ENCODE measurements at places on chromosomes 5 and 9.
A peak's percentile ranks its signal among the peaks of the same experiment; 100 is the strongest.

DNA sequence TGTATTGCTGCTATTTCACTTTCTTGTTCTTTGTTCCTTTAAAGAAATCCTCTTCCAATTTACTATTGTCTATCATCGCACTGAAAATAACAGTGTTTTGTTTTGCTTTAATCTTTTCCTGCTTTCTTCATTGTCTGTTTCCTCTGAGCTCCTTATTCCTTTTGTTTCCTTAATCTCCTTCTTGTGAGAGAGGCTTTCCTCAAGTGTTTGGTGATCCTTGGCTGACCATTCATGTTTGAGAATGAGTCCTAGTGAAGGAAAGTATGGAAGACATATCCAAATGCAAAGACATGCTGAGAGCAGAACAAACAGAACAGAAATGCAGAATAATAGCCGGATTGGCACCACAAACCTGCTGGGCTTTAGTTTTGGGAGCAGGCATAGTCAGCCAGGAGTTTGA, 42.0 kb upstream of the ENTREP1 start:
- no peak for DNase-seq

GRCh38 chr9:93576258-93577077, at the start of gene PHF2:
Gene PHF2, plus strand, starts transcription at chr9:93576584. Its CDS starts 190 bp downstream, at chr9:93576774.
- DNase-seq = no peak

GRCh38 chr5:55538661-55539060, 3.9 kb upstream of the PLPP1 start:
- DNase-seq = no peak

- peak; percentile 4 for DNase-seq
Measured at GRCh38 chr5:174724484-174725260, at the start of gene MSX2. Gene MSX2, plus strand, starts transcription at chr5:174724582. Its CDS starts 78 bp downstream, at chr5:174724660.

DNA sequence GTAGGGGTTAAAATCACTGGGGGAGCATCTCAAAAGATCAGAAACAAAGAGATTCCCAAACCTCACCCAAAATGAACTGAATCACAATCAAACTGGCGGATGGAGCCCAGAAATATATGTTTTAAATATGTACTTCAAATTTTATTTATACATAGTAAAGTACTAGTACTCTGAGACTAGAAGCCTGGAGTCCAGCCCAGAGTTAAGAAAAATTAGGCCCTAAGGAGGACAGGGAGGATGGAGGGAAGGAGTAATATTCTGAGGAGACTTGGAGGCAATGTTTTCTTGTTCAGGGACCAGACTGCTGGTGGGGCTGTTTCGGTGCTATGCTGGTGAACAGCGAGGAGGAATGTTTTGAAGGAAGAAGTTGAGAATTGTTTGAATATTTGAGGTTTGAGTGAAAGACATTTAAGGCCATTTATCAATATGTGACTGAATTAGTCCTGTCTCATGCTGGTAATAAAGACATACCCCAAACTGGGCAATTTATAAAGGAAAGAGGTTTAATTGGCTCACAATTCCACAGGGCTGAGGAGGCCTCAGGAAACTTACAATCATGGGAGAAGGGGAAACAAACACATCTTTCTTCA, 552.4 kb upstream of the DAB2 start:
- DNase-seq = no peak

- no peak for DNase-seq
Measured at GRCh38 chr5:20340126-20340525, 352.1 kb upstream of the CDH18 start.

GRCh38 chr5:143403334-143403592, 223 bp downstream of the NR3C1 start:
- DNase-seq = no peak

DNA sequence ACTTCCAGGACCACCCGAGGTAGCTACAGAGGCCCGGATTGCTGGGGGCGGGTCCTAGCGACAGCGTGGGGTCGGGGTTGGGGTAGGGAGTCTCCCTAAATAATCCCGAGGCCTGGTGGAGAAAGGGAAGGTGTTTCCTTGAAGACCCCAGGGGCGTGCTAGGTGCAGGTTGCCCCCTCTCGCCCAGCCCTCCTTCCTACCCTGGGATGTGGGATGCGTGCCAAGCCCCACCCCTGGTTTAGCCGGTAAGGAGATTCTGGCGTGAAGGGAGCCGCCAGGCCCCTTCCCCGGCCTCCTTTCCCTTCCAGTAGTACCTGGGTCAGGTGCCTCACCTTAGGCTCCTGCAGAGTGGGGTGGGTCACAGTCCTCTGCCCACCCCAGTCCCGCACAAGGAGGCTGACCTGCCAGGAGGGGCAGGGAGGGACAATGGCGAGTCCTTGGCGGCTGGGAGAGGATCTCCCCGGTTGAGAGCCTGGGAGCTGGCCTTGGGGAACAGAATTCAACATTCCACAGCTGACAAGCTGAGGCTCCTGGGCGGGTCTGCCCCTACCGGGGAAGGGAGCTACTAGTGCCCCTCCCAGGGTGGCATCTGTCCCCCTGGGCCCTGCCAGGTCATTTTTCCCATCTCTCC, 674 bp downstream of the TSPAN17 start:
- DNase-seq = no peak

GRCh38 chr9:16712787-16713186, 157.7 kb downstream of the BNC2 start:
- DNase-seq = no peak

DNA sequence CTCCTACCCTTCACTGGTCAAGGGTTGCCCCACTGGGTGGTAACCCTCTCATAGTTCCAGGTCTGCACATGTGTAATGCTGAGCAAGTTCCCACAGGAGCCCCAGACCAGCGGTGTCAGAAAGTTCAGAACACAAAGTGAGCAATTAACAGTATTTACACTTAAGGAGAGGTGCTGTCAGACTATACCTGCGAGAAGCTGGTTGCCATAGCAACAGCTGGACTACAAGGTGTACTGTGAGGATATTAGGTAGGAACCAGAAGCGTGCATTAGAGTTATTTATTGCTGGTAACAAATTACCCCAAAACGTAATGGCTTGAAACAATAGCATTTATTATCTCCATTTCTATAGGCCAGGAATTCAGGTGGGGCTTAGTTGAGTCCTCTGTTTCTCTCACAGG, 317.0 kb upstream of the RPS23 start:
- no peak for DNase-seq

DNA sequence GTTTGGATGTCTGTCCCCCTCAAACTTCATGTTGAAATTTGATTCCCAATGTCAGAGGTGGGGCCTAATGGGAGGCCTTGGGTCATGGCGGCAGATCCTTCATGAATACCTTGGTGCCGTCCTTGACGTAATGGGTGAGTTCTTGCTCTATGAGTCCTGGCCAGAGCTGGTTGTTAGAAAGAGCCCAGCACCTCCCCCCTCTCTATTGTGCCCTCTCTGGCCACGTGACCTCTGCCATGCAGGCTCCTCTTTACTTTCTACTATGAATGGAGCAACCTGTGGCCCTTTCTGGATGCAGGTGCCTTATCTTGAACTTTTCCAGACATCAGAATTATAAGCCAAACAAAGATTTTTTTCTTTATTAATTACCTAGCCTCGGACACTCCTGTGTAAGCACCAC, 40.7 kb downstream of the FNBP1 start:
- no peak for DNase-seq

- DNase-seq = no peak
Measured at GRCh38 chr5:172979778-172980177, 3.8 kb upstream of the ATP6V0E1 start.

- no peak for DNase-seq
Measured at GRCh38 chr5:24183981-24184380, 460.8 kb downstream of the CDH10 start.

DNA sequence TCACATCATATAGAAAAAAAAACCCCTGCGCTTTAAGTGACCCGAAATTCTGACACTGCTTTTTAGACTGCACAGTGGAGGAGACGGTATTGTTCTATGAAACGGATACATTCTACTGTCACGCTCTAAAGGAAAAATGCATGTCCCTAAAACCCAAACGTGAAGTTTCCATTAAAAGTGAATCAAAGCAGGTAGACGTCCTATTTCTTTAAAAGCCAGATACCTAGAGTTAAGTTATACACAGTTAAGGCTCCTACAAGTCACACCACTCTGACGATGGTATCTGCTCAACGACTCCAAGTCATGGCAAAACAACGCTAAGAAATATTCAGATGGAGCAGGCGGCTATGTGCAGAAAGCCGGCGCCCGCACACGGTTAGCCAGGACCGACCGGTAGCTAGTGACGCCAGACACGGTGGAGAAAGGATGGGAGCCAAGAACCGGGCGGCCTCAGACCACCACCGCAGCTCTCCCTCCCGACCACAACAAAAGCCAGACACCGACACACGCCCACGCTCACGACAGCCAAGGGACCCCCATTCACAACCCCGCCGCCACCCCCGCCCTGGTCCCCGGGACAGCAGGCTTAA, 734 bp downstream of the SKP1 start:
- no peak for DNase-seq

GRCh38 chr5:131644822-131645221, 9.8 kb upstream of the RAPGEF6 start:
- no peak for DNase-seq

DNA sequence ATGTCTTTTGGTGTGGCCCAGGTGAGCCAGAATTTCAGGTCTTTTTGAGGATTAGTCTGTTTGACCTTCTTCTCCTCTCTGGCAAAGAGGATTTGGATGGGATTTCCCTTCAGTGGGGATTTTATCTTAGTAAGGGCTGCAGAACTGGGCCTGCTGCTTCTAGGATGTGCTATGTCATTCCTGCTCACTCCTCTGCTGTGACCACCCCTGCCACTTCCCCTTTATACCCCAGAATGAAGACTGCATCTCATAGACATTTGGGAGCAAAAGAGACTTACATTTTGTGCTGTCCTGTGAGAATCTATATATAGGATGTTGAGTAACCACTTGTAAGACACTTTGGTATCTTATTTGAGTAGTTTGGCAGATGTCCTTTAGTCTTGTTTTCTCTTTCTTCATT, 76.2 kb downstream of the ARHGAP26 start:
- DNase-seq = no peak

- DNase-seq = no peak
Measured at GRCh38 chr9:110364451-110364850, 26.8 kb upstream of the TXNDC8 start.

- no peak for DNase-seq
Measured at GRCh38 chr9:33818167-33818846, 1.3 kb downstream of the UBE2R2 start.

DNA sequence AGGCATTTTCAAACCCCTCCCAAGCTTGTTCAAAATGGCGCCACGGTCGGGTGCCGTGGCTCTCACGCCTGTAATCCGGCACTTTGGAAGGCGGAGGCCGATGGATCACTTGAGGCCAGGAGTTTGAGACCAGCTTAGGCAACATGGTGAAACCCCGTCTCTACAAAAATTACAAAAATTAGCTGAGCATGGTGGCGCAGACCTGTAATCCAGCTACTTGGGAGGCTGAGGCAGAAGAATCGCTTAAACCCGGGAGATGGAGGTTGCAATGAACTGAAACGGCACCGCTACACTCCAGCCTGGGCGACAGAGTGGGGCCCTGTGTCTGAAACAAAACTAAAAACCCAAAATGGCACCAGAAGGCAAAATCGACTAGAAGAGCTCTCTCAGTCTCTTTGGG, 142.0 kb downstream of the MTX3 start:
- DNase-seq = no peak

GRCh38 chr9:121758693-121759092, 107.3 kb downstream of the DAB2IP start:
- no peak for DNase-seq

DNA sequence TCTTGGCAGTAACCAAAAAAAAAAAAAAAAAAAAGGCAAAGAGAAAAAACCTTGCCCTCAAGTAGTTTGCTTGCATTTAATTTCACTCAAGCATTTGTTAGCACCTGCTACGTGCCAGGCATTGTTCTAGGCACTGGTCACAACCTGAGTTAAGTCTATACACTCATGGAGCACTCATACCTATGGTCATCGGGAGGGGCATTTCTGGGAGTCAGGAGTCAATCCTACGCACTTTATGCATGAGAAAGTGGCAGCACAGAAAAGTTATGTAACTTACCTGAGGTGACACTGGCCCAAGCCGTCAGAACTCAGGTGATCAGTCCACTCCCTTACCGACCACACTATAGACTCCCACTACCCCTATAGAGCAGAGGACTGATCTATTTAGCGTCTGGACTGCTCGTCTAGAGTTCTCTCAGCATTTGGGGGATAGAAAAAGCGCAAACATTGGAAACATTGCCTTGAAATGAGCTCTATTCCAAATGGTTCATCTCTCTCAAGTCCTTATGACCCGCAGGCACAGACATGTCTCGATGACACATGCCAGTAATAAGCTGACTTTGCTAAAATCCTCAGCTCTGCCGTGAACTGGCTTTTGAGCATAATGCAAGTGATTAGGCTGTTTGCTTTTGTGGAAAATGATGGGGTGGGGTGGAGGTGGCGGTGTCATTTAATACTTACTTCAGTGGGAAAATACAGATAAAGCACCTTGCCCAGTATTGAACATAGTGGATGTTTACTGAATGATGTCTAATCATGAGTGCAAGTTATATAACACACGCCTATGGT, 160.2 kb downstream of the ARHGEF28 start:
- no peak for DNase-seq

- DNase-seq = no peak
Measured at GRCh38 chr5:115424030-115424429, 120.5 kb downstream of the FEM1C start.

- no peak for DNase-seq
Measured at GRCh38 chr5:158832096-158832685, 267.5 kb downstream of the EBF1 start.

DNA sequence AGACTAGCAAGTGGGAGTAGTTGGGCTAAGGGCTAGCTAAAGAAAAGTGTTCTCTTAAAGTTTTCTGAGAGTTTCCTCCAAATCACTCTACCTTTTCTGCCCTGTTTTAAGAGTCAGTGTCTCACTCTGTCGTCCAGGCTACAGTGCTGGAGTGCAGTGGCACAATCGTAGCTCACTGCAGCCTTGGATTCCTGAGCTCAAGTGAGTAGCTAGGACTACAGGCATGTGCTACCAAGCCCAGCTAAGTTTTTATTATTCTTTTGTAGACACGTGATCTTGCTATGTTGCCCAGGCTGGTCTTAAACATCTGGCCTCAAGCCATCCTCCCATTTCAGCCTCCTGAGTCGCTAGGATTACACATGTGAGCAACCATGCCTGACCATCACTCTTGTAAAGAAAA, 378.9 kb downstream of the CAAP1 start:
- no peak for DNase-seq

GRCh38 chr5:148960070-148960769, 102.6 kb downstream of the SH3TC2 start:
- DNase-seq = no peak

GRCh38 chr9:27368316-27368985, 71.5 kb upstream of the EQTN start:
- DNase-seq = peak; percentile 32

- DNase-seq = no peak
Measured at GRCh38 chr5:66597183-66597757, 1.1 kb downstream of the MAST4 start.

DNA sequence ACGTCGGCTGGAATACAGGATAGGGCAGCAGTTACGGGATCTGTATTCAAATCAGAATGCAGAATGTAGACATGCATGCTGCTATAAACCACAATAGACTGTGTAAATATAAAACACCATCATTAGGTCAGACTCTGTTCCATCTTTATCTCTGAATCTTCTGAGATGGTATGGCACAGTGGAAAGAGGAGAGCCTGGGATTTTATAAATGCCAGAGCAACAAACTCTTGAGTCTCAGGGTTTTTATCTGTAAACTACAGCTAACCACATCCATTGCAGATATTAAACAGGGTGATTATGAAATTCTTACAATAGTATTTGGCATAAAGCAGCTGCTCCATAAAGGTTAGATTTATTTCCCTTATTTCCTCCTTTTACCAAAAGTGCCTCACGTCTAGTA, 108.7 kb downstream of the ZDHHC21 start:
- no peak for DNase-seq

- no peak for DNase-seq
Measured at GRCh38 chr9:87748881-87749280, 23.0 kb downstream of the CTSL start.
